Neuronal stem cell (in vitro differentiated cells): ENCODE measurements at places on chromosomes 2 and 18.

DNA sequence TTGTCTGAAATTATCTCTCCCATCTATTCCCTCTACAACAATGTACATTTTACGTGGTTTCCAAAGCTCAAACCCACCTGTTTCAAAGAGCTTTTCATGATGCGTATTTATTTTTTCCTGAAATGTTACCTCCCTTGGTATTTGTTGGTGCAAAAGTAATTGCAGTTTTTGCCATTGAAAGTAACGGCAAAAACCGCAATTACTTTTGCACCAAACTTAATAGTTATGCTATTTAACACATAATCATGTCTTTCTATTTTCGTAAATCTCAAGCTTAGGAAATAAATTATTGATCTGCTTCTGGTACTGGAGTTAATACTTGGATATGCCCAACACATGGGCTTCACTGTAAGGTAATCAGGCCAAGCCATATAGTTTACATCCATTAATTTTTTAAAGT, 85.2 kb downstream of the SUCLG1 start:
- H3K36me3 ChIP-seq, result no peaks in the 10 kb centered on the region
- H3K4me3 ChIP-seq, result no peak overlapping the region
- peaks cover 1% of the 10 kb centered on the region for H3K4me1 ChIP-seq

- no peaks in the 10 kb centered on the region for H3K36me3 ChIP-seq
- H3K27me3 ChIP-seq, result no peaks in the 10 kb centered on the region
- peaks cover 4% of the 10 kb centered on the region for H3K4me1 ChIP-seq
- no peak for DNase-seq
- no peak overlapping the region for H3K27ac ChIP-seq
Measured at GRCh38 chr2:64260093-64260803, 116.0 kb upstream of the PELI1 start.

DNA sequence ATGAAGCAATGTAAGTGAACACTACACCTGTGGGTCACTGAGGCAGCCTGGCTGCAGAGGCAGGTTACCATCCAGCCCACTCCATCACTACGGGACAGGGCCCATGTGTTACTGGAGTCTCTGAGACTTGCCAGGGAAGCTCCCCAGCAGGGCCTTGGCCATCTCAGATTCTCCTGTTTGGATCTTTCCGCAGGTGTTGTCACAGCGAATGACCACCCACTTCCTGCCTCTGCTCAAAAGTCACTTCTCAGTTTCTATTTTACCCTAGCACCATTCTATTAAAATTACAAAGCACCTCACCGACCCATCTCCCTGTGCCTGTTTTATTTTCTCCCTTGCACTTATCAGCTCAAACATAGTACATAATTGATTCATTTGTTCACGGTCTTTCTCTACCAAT, 34.5 kb upstream of the L3MBTL4 start:
- H3K27ac ChIP-seq, result no peak overlapping the region
- no peaks in the 10 kb centered on the region for H3K27me3 ChIP-seq
- DNase-seq, result no peak
- no peak overlapping the region for H3K4me3 ChIP-seq
- no peaks in the 10 kb centered on the region for H3K36me3 ChIP-seq

- peak overlapping the region; percentile 67 for H3K4me3 ChIP-seq
- peak overlapping the region; percentile 84 for H3K27ac ChIP-seq
- no peaks in the 10 kb centered on the region for H3K27me3 ChIP-seq
- peak; percentile 71 for DNase-seq
- no peaks in the 10 kb centered on the region for H3K36me3 ChIP-seq
Measured at GRCh38 chr2:22694856-22695255, 690.1 kb upstream of the KLHL29 start.

DNA sequence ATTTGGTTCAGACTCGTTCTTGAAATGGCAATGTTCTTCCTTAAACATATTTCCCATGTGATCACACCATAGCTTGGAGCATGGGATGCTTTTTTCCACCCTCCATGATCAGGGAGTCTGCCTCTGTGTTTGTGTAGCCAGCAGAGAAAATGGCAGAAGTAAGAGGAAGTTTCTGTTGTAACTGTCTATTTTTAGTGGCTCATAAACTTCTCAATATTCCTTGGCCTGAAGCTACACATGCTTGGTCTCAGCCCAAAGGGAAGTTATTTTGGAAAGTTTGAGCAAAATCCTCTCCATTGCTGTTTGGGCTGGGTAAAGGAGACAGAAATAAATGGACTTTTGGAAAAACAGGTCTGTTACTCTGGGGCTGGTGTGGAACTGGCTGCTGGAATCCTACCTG, 33.4 kb upstream of the ITGA6 start:
- no peaks in the 10 kb centered on the region for H3K4me1 ChIP-seq
- no peak for DNase-seq
- H3K36me3 ChIP-seq, result no peaks in the 10 kb centered on the region
- H3K27me3 ChIP-seq, result no peaks in the 10 kb centered on the region

DNA sequence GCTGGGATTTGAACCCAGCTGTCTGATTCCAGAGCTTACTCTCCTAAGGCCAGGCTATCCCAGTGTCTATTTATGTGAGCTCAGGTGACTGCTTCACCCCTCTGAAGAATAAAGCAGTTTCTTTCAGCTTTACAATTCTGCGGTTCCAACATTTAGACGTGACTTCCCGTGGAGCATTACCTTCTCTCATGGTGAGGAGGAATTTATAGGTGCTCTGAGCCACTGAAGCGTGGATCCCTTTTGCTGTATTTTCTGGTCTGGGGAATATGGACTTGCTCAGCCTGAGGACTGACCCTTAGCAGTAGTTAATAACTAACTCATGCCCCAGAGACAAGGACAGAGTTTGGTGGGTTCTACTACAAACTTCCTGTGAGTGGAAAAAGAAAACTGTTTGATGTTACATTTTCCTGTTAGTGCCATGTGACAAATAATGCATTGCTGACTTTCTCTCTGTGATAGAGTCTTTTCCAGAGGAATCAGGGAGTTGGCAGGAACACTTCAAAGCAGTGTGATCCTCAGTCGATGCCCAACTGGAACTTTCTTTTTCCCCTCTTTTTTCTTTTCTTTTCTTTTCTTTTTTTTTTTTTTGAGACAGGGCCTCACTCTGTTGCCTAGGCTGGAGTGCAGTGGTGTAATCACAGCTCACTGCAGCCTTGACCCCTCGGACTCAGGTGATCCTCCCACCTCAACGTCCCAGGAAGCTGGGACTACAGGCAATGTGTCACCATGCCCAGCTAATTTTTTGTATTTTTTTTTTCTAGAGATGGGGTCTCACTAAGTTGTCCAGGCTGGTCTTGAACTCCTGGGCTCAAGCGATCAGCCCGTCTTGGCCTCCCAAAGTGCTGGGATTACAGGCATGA, 21.9 kb downstream of the CASP10 start:
- H3K4me3 ChIP-seq, result no peak overlapping the region
- no peak overlapping the region for H3K27ac ChIP-seq
- no peak for DNase-seq
- H3K4me1 ChIP-seq, result peaks cover 2% of the 10 kb centered on the region
- no peaks in the 10 kb centered on the region for H3K36me3 ChIP-seq
- H3K27me3 ChIP-seq, result peaks cover 4% of the 10 kb centered on the region

- no peaks in the 10 kb centered on the region for H3K27me3 ChIP-seq
- no peak for DNase-seq
- no peak overlapping the region for H3K4me3 ChIP-seq
- peaks cover 9% of the 10 kb centered on the region for H3K4me1 ChIP-seq
- no peak overlapping the region for H3K27ac ChIP-seq
Measured at GRCh38 chr2:128252501-128252900, 66.2 kb downstream of the HS6ST1 start.

GRCh38 chr2:174634130-174635014, 36.8 kb upstream of the WIPF1 start:
- H3K36me3 ChIP-seq, result no peaks in the 10 kb centered on the region
- H3K4me3 ChIP-seq, result no peak overlapping the region
- H3K27me3 ChIP-seq, result no peaks in the 10 kb centered on the region
- no peak for DNase-seq

- DNase-seq, result no peak
- no peak overlapping the region for H3K4me3 ChIP-seq
- no peaks in the 10 kb centered on the region for H3K27me3 ChIP-seq
Measured at GRCh38 chr2:98912221-98912851, 23.7 kb downstream of the CRACDL start.

DNA sequence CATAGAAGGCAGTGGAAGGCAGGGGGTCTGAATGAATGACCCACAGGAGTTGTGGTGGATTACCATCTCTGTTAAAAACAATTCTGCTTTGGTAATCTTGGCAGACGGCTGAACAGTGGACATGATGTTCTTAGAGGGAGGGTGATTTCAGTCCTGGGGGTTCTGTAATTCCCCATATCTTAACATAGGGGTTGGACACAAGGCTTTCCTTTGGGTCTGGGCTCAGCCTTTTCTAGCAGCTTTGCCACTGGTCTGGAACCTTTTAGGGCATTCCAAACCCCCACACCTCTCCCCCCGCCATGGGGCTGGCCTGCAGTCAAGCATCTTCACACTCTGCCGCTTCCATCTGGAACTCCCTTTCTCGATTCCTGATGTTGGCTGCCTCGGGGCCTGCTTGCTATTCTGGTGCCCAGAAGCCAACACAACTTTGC, 50.3 kb downstream of the RPL37A start:
- no peaks in the 10 kb centered on the region for H3K27me3 ChIP-seq
- no peaks in the 10 kb centered on the region for H3K36me3 ChIP-seq
- H3K4me3 ChIP-seq, result no peak overlapping the region
- H3K27ac ChIP-seq, result no peak overlapping the region
- no peak for DNase-seq
- peaks cover 12% of the 10 kb centered on the region for H3K4me1 ChIP-seq

DNA sequence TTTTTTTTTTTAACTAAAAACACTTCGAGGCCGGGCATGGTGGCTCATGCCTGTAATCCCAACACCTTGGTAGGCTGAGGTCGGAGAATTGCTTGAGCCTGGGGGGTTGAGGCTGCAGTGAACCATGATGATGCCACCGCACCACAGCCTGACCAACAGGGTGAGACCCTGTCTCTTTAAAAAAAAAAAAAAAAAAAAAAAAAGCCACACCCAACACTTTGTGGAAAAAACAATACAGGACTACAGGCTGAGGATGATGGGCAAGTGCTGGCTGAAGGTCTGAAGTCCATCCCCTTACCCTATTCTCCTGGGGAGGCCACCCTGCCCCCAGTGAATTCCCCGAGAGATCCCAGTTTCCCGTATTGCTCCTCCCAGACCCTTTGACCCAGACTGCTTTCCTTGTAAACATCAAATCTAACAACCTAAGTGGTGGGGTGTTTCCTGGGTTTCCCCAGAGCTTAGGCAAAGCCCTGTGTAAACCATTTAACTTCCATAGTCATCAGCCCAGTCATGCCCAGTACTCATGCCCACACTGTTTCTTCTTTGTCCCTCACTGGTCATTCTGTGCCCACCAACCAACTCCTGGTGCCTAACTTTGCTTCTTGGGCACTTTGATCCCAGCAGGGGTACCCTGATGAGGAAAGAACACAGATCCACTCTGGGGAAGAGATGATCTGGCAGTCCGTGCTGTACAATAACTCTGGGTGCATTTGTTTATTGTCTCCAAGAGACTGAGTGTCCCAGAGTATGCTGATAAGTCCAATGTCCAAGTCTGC, 5.8 kb upstream of the TMEM37 start:
- DNase-seq, result no peak
- H3K4me3 ChIP-seq, result no peak overlapping the region
- no peak overlapping the region for H3K27ac ChIP-seq
- H3K27me3 ChIP-seq, result peaks cover 38% of the 10 kb centered on the region
- no peaks in the 10 kb centered on the region for H3K36me3 ChIP-seq

- H3K4me1 ChIP-seq, result peaks cover 2% of the 10 kb centered on the region
- H3K36me3 ChIP-seq, result peaks cover 14% of the 10 kb centered on the region
- H3K27me3 ChIP-seq, result no peaks in the 10 kb centered on the region
- DNase-seq, result no peak
- no peak overlapping the region for H3K4me3 ChIP-seq
- H3K27ac ChIP-seq, result no peak overlapping the region
Measured at GRCh38 chr18:24089515-24090337, 49.1 kb upstream of the CABYR start.

GRCh38 chr2:236597629-236598028, 28.0 kb downstream of the ACKR3 start:
- peaks cover 3% of the 10 kb centered on the region for H3K4me1 ChIP-seq
- no peaks in the 10 kb centered on the region for H3K36me3 ChIP-seq
- H3K27me3 ChIP-seq, result no peaks in the 10 kb centered on the region

DNA sequence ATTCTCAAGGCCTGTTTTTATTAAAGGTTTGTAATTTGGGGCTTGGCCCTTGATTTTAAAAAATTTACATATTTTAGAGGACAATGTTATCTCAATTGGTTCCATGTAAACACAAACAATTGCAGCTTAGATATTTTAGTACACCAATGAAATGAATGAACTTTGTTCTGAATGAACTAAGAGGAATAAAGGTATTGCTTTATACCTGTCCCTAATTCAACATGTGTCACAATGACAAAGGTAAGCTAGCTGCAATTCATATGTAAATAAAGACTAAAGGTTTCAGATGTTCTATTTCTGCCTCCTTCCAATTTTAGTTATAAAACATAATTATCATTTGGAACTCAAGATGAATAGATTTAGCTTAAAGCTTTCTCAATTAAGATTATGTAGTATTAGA, 11.4 kb downstream of the HOXD1 start:
- no peaks in the 10 kb centered on the region for H3K36me3 ChIP-seq
- no peaks in the 10 kb centered on the region for H3K4me1 ChIP-seq
- no peak overlapping the region for H3K4me3 ChIP-seq
- H3K27ac ChIP-seq, result no peak overlapping the region
- H3K27me3 ChIP-seq, result peaks cover 11% of the 10 kb centered on the region

DNA sequence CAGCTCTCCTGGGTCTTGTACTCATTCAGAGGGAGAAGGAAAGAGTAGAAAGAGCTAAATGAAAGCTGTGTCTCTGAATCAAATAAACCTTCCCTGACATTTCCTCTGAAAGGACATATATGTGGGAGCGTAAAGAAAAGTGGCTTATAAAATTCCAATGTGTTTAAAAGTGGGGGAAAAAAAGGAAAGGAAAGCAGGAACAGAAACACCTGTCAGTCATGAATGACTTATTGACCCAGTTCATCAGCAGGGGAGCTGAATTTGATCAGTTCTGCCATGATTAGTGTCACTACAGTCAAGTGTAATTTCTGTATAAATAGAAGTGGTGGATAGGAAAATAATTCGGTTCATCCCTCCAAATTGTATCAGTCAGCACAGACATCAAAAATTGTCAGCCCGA, 382.5 kb downstream of the ERBB4 start:
- no peak overlapping the region for H3K27ac ChIP-seq
- no peaks in the 10 kb centered on the region for H3K27me3 ChIP-seq
- no peak for DNase-seq
- no peaks in the 10 kb centered on the region for H3K36me3 ChIP-seq

DNA sequence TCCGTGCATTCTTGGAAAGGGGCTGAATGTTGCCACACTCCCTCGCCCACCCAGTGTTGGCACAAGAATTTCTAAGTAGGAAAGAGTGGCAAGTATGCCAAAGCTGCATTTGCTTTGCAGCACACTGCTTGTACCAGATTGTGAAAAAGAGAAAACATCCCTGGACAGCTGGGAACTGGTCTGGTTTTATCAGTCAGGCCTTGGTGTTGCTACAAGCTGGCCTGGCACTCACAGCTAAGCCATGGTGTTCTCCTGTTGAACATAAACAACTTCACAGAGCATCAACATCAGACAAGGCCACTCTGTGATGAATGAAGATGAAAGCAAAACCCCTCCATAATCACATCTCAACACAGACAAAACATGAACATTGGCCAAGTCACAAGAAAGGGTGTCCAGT, 4.2 kb upstream of the TRABD2A start:
- H3K36me3 ChIP-seq, result no peaks in the 10 kb centered on the region
- DNase-seq, result no peak
- no peak overlapping the region for H3K4me3 ChIP-seq
- peaks cover 4% of the 10 kb centered on the region for H3K4me1 ChIP-seq

GRCh38 chr18:63963615-63964256, 6.1 kb upstream of the SERPINB8 start:
- H3K36me3 ChIP-seq, result no peaks in the 10 kb centered on the region
- no peak for DNase-seq

- peaks cover 8% of the 10 kb centered on the region for H3K4me1 ChIP-seq
- peak overlapping the region; percentile 94 for H3K27ac ChIP-seq
- H3K36me3 ChIP-seq, result no peaks in the 10 kb centered on the region
- no peaks in the 10 kb centered on the region for H3K27me3 ChIP-seq
- DNase-seq, result peak; percentile 35
Measured at GRCh38 chr18:58044370-58045241, 580 bp downstream of the NEDD4L start.
